Muscle of back (tissue), 13 donors: ENCODE measurements at places on chromosomes 3 and 15. TPM values are rescaled to one million over a fixed set of nuclear protein-coding genes. Genes with fewer than 3 reads are reported as not detected.

DNA sequence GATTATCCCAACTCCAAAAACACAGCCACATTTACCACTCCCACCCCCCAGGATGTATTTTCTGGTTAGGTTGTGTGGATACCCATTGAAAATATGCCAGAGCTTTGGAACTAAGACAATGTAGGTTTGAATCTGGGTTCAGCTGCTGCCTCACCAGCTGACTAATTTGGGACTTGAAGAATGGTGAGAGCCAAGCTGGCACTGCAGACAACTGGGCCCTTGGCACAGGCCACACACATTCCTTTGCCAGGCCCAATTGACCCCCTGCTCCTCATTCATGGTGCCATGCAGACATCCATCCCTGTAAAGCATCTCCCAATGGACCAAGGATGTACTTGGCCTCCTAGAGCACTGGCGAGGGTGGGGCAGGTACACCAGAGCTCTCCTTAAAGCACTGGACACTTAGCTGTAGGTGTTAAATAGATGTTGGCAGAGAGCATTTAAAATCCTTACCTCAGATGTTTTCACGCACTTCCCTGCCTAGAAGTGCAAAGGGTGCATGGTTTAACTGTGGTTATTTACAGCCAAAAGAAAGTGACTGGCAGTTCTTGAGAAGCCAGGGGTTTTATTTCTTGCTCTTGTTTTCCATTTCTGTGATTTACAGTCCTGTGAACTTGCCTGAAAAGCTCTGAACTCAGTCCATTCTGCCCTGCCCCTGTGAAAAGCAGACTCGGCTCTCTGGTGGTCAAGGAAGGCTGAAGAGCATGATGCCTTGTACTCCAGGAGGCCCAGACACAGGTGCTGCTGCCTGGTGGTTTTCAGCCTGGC lies 138.5 kb downstream of the CLSTN2 start:
- DNase-seq = no peak

DNA sequence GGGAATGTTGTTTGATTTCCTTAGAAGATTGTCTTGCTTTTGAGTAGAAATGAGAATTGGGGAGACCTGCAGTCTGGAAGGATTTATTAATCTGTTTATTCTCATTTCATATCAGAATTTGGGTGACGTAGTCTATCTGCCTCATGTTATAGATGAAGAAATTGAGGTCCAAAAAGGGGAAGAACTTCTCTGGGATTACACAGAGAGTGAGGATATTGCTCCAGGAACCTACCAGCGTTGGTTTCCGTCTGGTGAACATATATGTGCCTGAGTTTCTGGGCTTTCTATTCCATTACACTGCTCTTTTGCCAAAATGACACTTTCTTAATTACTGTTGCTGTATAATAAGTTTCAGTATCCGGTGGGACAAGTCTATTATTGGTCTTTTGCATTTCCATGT lies 51.8 kb downstream of the CTDSPL start:
- no peak for DNase-seq

- DNase-seq = no peak
Observed at GRCh38 chr3:123792473-123793201, 91.5 kb downstream of the MYLK start.

- DNase-seq = no peak
Observed at GRCh38 chr3:195557322-195557721, 14.2 kb upstream of the PPP1R2 start.

GRCh38 chr3:184786280-184786941 lies 25.6 kb upstream of the VPS8 start:
- peak; percentile 76 for DNase-seq

DNA sequence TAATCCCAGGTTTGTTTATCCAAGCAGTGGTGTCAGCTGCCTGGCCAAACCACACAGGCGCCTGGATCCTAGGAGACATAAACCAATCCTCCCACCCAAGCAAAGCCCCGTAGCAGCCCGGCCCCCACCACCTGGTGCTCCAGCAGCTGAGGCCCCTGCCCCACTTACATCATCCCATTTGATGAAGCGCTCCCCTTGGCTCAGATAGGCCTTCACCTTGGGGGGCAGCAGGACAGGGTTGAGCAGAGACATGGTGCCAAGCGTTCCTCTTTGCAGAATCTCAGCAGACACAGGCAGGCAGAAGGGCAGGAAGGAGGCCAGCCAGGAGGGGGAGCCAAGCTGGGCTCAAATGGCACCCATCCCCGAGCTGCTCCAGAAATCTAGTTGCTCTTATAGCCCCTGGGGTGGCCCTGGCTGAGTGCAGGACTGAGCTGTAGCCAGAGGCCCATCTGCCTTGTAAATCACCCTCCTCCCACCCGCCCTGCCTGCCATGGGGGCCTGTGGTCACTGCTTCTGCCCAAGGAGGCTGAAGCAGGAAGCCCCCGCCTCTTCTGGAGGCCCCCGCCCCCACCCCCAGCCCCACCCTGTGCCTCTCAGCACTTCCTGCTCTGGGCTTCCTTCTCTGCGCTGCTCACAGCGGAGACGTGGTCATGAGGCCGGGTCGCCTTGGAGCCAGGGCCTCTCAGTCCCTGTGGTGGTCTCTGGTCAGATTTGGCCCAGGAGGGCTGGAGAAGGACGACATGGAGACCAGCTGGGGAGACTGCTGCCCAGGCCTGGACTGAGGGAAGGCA lies at the start of gene PLCB2:
Gene PLCB2 (minus strand): TSS at position 515 of the 791 bp plus-strand sequence. CDS start 263 bp downstream, at position 252.
- DNase-seq = no peak

DNA sequence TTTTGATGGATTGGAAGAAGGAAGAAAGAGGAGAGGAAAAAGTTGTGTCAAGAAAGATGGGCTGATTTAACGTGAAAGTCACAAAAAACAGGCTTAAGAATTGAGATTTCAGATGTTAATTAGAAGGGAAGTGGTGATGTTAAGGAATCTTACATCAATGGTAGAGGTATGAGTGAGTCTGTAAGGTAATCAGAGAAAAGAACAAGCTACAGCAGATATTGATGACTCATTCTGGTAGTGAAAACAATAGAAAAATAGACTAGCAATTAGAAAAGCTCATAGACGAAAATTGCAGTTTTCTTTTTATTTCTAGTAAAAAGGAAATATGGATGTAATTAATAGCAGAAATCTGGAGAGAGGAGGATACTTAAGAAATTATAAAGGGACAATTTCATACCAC lies 559.6 kb downstream of the MCTP2 start:
- no peak for DNase-seq

DNA sequence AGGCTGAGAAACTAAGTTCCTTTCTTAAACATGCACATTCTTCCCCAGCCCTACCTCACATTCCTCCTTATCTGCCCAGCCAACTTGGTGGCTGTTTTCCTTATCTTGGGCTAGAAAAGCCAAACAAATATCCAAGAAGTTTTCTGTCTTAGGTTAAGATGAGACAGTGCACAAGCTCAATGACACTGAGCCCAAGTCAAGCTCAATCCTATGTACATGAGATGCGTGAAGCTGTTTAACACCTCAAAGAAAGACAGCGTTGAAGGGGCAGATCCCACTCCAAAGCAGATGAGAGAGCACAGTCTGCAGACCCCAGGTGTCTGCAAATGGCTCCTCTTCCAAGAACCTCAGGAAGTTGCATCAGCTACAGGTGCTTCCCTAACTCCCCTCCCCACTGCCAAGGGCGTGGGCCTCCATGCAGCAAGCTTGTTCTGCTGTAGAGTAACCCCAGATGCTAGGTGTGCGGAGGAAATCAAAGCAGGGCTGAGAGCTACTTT lies 16.6 kb downstream of the LRRC2 start:
- DNase-seq = no peak

GRCh38 chr3:128473737-128474136 lies 7.0 kb upstream of the DNAJB8 start:
- no peak for DNase-seq

- peak; percentile 72 for DNase-seq
Observed at GRCh38 chr3:151926956-151927355, 53.5 kb downstream of the SUCNR1 start.

- DNase-seq = no peak
Observed at GRCh38 chr3:128367761-128368160, 98.9 kb downstream of the DNAJB8 start.

GOLGA6L7 gene
- polyA plus RNA-seq = 0.31 TPM

ANKRD63 gene
- polyA plus RNA-seq = not detected

PP2D1 gene
- 0.17 TPM for polyA plus RNA-seq

KY gene
- 48.4 TPM for polyA plus RNA-seq

YEATS2 gene
- 26.8 TPM for polyA plus RNA-seq

TNFSF10 gene
- 8.0 TPM for polyA plus RNA-seq

TRIM42 gene
- not detected for polyA plus RNA-seq
